Stimulated activated CD4-positive, alpha-beta T cell treated with anti-CD3 and anti-CD28 coated beads, Interleukin-12 subunit alpha, Interleukin-12 subunit beta, amount 100 ng/mL, for 48 hours (primary cell): ENCODE measurements at places on chromosomes 3 and 15.

DNA sequence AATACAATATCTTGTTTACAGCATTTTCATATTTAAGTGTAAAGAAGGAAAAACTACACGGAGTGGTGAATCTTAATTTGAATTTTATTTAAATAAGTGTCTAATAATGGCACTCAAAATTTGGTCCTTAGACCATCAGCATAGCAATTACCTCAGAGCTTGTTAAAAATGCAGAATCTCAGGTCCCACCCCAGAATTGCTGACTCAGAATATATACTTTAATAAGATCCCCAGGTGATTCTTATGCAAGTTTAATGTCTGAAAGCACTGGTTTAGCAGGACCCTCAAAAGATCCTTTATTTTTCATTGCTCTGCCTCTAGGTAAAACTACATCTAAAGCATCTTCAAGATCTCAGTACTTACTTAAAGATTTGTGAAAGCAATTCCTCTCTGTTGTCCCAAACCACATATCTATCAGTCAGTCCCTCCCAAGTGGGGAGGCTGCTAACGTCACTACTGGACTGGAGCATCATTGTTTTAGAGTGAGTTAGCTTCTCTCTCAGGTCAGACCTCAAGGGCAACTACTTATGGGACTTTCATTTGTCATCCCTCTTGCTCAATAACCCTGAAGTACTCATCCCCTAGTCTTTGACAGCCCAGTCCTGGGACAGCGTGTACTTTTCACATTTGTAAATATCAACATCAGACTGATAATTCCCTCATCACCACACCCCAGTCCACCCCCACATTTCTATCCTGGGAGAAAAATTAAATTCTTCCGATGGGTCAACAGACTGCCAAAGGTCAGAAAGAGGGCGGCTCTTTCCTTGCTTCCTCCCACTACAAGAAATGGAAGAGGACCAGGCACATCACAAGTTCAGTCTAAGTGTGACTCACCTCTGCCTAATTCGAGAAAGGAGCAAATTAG lies 76.7 kb downstream of the CBLB start:
- no peak for DNase-seq

DNA sequence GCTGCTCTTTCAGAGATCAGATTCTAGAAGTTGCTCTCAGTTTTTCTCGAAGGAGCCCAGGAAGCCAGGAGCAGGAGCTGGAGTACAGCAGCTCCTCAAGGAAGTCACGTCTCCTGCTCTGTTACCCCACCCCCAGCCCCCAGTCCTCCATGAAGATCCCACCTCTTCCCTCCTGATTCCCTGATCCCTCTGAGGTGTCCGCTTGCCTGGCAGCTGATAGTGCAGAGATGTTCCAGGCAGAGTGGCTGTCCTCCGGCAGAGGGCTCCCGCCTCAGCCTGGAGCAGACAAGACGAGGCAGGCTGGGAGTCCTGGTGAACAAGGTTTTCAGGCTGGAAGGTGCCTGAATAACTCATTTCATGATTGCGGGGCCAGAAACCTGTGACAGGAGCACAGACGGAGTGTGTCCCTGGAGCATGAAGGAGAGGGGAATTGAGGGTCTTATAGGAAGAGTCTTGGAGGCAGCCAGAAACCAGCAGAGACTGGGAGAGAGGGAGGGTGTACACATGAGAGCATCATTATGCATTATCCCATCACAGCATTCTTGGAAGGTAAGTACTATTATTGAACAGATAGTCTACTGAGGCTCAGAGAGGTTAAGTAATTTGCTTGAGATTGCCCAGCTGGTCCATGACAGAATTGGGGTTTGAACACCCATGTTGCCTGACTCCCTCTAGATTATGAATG lies 1.2 kb downstream of the HRH1 start:
- no peak for DNase-seq

- no peak for DNase-seq
These were observed 68.2 kb downstream of the DENND4A start for GRCh38 chr15:65723876-65724275.

GRCh38 chr3:73351423-73352071 lies 273.2 kb downstream of the PDZRN3 start:
- DNase-seq = no peak

GRCh38 chr3:36866368-36866767 lies 78.5 kb downstream of the TRANK1 start:
- no peak for DNase-seq

DNA sequence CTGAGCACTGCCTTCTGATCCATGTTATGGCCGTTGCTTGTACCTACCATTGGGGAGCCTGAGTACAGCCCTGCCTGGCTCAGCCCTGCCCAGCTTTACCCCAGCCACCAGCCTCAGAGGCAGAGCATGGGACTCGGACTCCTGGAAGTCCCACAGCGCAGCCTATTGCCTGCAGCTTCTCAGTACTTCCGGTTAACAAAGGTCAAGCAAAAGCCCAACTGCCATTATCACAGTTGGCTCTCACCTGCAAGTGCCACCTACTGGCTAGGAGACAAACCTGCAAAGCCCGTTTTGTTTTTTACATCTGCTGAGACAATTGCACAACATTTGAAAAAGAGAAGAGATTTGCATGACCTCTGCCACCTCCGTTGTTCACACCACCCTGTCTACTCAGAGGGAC lies 1081.7 kb downstream of the NAALADL2 start:
- no peak for DNase-seq

GRCh38 chr15:31236184-31237042 lies 90.2 kb upstream of the KLF13 start:
- DNase-seq = no peak

GRCh38 chr15:44532689-44533088 lies 4.3 kb upstream of the EIF3J start:
- DNase-seq = no peak

- DNase-seq = no peak
These were observed 40.9 kb upstream of the CLSTN2 start for GRCh38 chr3:139893963-139894642.
